Vagina (tissue), 2 donors: ENCODE measurements at places on chromosomes 16 and 17. TPM values are rescaled to one million over a fixed set of nuclear protein-coding genes. Genes with fewer than 3 reads are reported as not detected.

GRCh38 chr16:17515421-17516210, 44.9 kb upstream of the XYLT1 start:
- DNase-seq, result no peak

DNA sequence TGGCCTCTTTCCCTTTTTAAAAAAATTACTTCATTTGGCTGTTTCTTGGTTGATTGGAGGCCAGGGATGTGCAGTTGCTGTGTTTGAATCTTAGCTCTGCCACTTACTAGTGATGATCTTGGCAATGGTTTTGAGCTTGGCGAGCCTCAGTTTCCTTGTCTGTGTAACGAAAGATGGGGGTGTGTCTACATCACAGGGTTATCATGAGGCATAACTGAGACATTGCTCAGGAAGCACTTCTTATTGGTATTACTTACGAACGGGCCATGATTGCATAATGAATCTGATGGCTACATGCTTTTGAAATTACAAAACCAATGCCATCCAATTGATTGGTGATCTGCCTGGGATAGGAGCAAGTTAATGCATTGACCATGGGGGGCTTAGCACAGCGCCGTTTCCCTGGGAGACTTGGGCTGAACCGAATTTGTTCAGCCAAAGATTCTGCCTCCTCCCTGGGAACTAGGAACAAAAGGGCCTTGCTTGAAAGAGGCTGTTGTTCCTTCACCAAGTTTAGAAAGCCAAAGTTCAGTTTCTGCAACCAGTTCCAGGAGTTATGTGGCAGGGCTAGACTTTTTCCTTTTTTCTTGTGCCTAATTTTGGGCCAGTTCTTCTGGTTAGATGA, 21.9 kb downstream of the CMIP start:
- DNase-seq, result no peak

- no peak for DNase-seq
These were observed 50.9 kb downstream of the ERCC4 start for GRCh38 chr16:13970708-13971422.

GRCh38 chr17:41583137-41584127, 3.3 kb downstream of the KRT14 start:
- DNase-seq, result no peak

GRCh38 chr17:80219763-80220053, 425 bp downstream of the SGSH start:
- DNase-seq, result no peak

DNA sequence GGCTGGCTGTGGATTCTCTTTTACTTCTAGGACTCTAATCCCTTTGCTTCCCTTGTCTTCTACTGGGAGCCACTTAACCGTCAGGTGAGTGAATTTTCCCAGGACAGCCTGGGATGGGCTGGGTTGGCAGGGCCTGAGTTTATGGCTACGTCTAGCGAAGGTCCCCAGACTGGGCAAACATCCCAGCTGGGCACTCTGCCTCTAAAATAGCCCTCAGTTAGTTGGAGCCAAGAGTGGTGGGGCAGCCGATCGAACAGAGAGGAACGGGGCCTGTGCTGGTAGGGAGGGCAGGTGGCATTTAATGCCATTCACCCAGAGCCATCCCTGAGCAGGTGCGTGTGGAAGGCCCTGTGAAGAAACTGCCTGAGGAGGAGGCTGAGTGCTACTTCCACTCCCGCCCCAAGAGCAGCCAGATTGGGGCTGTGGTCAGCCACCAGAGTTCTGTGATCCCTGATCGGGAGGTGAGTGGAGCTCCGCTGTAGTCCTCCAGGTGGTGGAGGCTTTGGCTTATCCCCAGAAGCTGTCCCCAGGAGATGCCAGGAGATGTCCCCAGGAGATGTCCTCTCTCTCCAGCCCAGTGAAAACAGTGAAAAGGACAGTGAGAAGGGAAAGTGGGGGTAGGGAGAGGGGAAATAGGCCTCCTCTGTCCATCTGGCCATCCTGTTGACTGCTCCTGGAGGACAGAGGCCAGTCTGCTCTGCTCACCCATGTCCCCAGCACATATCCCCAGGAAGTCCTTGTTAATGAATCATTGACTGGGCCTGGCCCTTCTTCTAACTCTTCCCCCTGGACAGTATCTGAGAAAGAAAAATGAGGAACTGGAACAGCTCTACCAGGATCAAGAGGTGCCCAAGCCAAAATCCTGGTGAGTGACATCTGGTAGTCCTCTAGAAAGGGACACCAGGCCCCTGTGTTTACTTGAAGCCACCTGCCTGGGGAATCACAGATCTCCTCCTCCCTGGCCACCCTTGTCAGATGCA, 4.4 kb downstream of the PNPO start:
- no peak for DNase-seq

GRCh38 chr17:81090361-81091136, 55.6 kb downstream of the BAIAP2 start:
- DNase-seq, result no peak

GRCh38 chr17:75634754-75635609, 1.7 kb downstream of the SMIM5 start:
- no peak for DNase-seq

The ABCC3 gene
- total RNA-seq, result 47.6 TPM

DNA sequence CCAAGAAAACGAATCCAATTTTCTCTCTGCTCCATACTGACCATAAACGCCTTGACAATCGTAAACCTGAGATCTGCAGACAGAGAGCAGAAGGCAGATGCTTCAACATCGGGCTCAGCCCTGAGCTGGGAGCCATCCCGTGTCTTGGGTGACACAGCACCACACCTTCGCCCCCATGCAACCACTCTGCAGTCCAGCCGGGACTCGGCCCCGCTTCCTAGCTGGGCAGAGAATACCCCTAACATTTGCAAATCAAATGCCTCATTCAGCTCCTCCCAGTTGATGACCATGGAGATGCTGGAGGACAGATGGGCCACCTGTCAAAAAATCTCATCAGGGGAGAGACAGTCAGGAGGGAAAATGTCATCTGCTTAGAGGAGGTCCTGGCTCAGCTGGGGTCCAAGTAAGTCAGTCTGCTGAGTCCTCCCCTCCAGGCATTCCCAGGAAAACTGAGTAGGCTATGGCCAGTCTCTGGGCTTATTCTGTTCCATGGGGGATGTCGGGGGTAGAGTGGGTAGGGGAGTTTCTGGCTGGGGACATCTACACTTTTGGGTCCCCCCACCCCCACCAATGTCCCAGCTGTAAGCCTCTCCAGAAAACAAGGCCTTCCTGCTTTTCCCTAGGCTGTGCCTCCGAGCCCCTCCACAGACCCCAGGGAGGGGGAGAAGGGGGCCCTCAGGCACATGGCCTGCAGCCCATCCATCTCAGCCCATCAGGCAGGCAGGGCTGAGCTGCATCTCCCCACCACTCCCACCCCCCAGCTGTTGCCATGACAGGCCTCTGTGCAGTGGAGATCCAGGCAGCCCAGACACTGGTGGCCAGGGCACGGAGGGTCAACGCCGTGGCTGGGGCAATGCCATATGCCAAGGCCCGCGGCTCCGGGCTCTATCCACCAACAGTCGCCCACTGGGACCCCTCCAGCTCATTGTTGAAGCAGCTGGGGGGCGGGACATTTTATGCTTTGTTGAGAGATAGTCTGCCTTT, 158.6 kb downstream of the AXIN2 start:
- DNase-seq, result no peak

- no peak for DNase-seq
These were observed 107.4 kb upstream of the CDH11 start for GRCh38 chr16:65229191-65229662.

GRCh38 chr16:79721270-79721669, 120.7 kb upstream of the MAF start:
- DNase-seq, result no peak

The SP6 gene
- 3.9 TPM for total RNA-seq
